Progenitor cell of endocrine pancreas (in vitro differentiated cells): ENCODE measurements at places on chromosomes 13 and 19.

- DNase-seq, result no peak
Observed at GRCh38 chr19:351976-352625, 7.5 kb upstream of the MIER2 start.

DNA sequence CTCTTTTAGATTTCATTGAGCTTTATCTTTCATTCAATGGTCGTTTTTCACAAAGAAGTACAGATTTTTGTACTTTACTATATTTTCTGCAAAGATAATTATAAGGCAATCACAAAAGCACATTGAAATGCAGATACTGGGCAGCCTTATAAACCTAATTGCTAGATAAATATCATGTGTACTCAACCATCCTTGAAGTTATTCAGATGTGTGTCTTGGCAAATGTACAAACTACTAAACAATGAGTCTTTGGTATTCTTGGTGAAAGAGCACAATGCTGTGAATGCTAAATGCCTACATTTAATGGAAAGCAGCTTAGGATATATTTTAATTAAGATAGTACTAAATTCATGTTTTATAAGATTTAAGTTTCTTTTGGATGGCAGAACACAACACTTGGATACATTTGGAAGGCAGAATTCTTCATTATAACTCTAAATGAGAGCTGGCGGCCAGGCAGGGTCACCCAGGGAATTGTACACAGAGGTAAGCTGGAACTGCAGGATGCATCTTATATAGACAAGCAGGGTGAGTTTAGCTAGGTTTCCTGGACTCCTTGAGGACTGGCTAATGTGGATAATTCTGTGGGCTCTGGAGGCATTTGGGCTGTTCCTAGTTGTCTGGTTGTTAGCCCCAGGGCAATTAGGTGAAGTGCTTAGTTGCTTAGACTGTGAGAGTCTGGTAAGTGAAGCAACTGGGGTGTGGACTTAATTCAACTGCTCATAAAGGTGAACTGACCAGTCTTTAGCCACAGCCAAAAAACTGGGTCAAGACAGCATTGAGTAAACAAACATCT is 286.6 kb downstream of the PCDH20 start:
- DNase-seq, result no peak

GRCh38 chr13:111914241-111915103 is 152.5 kb upstream of the SOX1 start:
- peak; percentile 9 for DNase-seq

DNA sequence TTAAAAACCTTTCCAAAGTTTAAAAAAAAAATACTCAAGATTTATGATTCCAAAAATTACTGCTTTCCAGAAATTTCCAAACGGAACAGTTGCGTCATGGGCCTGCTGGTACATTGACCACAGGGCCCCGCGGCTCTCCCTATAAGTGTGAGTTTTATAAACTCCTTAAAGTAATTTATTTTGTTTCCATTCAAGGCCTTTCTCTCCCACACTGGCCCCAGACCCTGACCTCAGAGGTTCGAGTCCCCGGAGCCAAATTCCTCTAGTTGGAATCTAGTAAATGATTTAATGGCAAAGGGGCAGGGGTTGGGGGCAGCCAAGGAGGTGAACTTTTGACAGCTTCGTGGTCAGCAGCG is 97.5 kb downstream of the INSR start:
- no peak for DNase-seq

- no peak for DNase-seq
Observed at GRCh38 chr13:38830442-38831045, 143.7 kb downstream of the FREM2 start.

DNA sequence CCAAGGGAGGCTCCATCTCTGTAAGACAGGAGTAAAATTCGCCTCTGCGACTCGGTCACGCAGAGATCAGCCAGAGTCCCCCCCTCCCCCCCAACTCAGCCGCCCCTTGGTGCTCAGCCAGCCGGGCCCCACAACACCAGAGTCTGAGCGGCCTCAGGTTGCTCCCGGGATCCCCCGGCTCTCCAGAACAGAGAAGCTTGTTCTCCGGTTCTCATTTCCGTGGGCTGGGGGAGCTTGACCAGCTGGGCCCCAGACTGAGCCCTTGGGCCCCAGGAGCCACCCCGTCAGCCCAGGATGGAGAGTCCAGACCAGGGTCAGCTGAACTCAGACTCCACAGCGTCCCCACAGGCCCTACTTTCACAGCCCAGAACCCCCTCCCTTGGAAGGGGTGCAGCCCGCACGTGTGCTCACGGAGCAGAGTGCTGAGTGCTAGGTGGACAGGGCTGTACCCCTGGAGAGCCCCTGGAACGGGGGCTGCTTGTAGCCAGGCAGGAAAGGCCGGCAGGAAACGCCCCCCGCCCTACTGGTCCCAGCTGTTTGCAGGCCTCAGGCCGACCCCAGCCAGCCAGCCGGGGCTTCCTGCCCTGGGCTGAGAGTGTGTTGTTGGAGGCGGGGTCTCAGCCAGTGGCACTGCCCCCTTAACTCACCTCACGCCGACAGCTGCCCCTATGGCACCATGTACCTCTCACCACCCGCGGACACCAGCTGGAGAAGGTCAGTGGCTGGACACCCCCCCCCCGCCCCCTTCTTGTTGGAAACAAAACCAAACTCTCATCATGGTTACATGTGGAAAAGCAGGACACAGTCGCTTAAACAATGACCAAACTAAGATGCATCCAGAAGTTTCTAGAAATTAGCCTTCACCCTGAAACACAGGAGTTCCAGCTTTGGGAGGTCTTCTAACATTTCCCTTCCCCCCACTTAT is 44.4 kb downstream of the COMP start:
- no peak for DNase-seq

- DNase-seq, result no peak
Observed at GRCh38 chr19:31214086-31214485, 135.2 kb downstream of the TSHZ3 start.

DNA sequence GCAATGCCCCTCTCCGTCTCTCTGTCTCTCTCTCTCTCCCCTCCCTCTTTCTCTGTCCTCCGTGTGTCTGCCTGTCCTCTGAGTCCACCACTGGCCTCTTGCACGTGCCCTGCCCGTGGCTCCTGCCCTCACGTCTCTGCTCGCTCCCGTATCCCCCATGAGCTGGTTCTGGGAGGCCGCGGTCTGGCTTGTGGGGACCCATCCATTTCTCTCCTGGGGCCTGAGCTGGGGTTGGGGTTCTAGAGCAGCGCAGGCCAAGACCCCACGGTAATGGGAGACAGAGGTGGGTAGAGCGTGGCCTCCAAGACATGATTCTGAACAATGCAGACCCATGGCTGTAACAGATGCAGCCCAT is 19.0 kb downstream of the C2CD4C start:
- no peak for DNase-seq

DNA sequence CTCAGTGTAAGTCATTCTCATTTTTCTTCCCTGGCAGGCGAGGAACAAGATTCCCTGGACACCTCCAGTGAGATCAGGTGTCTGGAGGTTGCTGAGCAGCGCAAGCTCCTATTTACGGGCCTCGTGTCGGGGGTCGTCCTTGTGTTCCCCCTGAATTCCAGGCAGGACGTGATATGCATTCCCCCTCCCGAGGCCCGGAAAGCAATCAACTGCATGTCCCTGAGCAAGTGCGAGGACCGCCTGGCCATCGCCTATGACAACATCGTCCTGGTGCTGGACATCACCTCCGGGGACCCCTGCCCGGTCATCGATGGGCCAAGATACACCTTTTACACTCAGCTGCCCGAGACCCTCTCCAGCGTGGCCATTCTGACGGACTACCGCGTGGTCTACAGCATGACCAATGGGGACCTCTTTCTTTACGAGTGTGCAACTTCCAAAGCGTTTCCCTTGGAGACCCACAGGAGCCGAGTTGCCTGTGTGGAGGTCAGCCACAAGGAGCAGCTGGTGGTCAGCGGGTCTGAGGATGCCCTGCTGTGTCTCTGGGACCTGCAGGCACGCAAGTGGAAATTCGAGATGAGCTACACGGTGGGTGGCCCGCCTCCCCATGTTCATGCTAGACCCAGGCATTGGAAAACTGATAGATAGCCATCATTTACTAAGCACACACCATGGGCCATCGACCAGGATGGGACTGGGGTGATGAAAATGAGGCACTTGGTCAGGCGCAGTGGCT is 21.5 kb upstream of the SIN3B start:
- DNase-seq, result no peak
